ENCODE measurements at places on chromosomes 5 and 9.

DNA sequence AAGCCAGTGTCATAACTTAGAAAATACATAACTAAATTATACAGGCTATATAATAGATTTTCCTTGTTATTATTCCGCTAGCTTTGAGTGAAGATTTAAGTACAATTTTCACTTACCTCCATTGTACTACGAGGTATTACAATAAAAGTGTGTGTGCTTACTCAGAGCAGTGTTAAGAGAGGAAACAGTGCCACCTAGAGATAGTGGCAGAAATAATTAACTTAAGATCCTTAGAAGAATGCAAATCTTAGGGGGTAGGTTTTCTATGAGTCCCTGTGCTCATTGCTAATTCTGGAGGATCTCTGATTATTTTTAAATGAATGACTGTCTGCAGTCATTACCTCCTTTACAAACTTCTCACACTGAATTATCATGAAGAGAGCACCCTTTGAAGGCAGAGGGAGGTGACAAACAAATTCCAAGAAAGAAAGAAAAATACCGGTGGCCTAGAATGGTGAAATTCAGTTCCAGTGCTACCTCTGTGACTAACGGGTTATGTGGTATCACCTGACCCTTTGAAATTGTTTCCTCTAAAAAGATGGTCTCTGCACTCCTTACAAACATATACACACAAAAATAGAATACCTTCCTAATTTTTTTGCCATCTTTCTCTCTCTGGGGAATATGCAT, 379.8 kb downstream of the TRIM36 start:
- DNase-seq = no peak

GRCh38 chr5:149837680-149838269, 106.8 kb downstream of the PDE6A start:
- no peak for DNase-seq

GRCh38 chr5:92559781-92560180, 1021.2 kb downstream of the NR2F1-AS1 start:
- DNase-seq = no peak

DNA sequence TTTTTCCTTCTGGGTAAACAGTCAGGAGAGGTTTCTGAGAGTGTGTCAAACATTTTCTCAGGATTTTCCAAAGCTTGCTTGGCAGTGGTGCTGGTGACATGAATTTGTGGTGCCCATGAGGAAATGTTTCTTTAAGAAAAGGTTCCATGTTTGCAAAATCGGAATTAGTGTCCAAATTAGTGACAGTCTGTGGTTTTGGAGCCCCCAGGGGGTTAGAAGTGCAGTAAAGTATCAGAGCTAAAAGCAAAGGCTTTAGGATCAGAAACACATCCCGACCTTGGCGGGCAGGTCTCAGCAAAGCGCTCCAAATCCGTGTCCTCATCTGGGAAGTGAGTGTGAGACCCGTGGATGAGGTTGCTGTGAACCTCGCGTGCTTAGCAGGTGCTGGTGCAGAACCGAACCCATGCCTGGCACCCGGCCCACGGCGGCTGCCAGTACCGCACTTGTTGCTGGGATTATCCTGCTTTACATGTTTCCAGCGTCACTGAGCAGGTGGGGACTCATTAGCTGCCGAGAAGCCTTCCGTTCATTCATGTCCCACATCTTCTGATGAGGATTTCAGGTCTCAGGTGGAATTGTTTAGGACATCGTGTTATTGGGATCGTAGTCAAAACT, 70.8 kb upstream of the COL5A1 start:
- no peak for DNase-seq

DNA sequence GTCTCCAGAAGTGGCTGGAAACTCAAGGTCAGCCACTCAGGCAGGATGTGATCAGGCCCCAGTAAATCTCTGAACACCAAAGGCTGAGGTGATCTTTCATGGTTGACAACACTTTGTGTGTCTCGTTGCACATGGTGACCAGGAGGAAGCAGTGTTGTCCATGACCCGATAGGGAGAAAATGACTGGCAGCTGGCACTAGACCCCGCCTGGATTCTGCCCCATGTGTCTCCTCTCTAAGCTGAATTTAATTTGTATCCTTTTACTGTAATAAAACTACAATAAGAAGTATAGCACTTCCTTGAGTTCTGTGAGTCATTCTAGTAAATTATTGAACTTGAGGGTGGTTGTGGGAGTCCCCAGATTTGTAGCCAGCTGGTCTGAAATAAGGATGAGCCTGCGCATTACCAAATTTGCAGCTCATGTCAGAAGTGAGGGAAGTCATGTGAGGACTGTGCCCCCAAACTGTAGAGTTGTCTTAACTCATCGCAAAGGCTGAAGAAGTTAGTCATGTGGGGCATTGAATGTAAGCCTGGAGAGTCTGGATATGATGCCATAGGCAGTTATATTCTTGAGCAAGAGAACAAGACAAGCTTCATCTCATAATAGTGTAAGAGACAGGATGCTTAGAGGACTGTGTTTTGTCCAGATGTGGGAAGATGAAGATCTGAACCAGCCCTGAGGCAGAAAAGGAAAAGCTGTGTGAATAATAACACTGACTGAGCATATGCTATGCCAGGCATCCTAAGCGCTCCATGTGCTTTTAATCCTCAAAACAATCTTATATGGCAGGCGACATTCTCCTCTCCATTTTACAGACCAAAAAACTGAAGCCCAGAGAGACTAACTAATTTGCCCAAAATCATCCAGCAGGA, 55.9 kb downstream of the TMEM215 start:
- DNase-seq = no peak

DNA sequence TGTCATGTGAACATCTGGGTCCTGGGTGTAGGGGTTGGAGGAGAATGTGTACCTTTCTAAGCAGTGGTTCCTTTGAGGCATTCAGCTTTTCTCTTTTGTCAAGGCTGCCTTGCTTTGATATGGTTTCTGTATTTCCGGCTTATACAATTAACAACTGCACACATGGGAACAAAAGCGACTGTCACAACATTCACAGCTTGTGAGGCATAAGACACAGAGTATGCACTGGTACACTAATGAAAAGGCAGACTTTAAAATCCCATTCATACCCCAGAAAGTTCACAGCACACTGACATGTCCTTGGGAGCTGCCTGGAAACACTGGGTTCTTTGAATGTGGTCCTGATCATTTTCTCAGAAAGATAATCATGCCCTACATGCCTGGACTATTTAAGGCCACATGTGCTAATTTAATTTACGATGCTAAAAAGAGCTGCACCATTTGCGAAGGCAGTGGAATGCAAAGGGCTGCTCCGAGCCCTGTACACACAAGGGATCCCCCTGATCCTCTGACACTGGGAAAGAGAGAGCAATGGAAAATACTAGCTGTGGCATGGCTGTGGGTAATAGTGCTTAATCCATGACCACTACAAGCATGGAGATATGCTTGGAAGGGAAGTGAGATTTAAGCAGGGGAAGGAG, 131.8 kb downstream of the EFNA5 start:
- DNase-seq = no peak

- no peak for DNase-seq
These were observed 65.9 kb downstream of the SHOC1 start for GRCh38 chr9:111728617-111729366.

DNA sequence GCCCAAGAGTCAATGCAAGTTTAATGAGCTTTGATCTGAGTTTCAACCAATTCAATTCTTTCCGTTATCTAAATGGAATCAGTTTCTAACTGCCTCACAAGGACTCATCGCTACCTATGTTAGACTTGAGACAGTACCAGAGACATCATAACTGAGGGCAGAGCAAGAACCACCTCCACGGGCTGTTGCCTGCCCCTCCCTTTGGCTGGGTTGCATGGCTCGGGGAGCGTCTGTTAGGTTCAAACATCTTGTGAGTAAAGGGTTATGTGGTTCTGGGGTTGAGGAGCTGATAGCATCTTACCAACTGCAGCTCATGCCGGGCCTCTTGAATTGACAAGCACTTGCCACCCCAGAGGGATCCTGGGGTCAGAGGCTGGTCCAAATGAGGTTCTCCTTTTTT, 457.9 kb downstream of the ENC1 start:
- DNase-seq = no peak

GRCh38 chr9:89295400-89295799, 15.6 kb upstream of the CKS2 start:
- DNase-seq = no peak

GRCh38 chr5:95424526-95424925, 33.4 kb downstream of the FAM81B start:
- no peak for DNase-seq

DNA sequence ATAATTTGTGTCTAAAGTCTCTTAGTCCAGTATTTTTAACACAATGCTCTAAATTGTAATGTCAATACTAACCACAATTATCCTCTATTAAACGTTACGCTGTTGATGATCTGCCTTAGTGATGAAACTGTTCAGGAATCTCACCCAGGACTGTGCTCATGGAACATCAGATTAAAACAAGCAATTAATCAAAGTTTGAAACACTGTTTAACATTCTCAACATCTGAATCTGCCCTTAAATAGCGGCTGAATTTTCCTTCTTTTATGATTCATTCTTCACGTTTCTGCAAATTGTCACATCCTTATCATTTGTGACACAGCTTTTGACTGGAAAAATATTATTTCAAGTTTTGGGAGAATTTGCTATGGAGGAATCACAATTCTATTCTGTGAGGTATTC, 113.8 kb downstream of the MARCHF11 start:
- DNase-seq = no peak

DNA sequence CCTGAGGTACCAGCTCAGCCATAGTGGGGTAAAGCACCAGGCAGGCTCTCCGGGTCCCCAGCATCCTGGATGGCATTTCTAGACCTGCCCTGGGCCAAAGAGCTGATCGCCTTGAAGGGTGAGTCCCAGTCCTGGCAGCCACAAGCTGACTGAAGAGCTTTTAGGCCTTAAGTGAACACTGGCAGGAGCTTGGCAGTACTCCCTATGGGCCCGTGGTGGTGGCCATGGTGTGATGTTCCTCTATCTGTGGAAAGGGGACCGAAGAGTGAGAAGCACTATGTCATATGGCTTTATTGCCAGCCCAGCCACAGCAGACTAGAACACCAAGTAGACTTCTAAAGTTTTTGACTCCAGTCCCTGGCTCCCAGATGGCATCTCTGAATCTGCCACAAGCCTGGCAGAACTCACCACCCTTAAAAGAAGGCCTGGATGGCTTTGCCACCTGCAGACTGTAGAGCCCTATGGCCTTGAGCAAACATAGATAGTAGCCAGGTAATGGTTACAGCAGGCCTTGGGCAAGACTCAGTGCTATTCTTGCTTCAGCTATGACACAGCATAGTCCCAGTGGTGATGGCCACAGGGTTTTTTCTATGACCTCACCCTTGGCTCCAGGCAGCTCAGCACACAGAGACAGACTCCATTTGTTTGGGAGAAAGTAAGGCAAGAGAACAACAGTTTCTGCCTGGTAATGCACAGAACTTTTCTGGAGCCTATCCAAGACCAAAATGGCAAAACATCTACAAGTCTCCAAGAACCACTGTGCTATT, 801.5 kb upstream of the DMAC1 start:
- DNase-seq = no peak

DNA sequence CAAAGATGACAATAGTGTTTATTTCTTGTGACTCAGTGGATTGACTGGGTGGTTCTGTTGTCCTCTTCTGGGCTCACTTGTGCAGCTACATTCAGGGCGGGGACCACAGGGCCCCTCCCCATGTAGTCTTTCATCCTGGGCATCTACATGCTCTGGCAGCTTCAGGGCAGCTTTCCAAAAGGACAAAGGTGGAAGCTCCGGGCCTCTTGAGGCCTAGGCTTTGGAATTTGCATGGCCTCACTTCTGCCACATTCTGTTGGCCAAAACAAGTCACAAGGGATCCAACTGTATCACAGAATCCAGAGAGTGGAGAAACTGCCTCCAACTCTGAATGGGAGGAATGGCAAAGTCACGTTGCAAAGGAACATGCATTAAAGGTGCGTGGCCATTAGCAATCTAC, 64.3 kb downstream of the ARHGAP26 start:
- no peak for DNase-seq

DNA sequence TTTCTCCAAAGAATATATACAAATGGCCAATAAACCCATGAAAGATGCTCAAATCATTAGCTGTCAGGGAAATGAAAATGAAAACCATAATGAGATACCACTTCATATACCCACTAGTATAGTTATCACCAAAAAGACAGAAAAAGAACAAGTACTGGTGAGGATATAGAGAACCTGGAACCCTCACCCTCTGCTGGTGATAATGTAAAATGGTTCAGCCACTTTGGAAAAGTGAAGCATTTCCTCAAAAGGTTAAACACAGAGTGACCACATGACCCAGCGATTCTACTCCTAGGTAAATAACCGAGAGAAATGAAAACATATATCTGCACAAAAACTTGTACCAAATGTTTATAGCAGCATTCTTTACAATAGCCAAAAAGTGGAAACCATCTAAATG, 72.0 kb downstream of the HSD17B3 start:
- no peak for DNase-seq

- DNase-seq = no peak
These were observed 69.9 kb downstream of the TRIM32 start for GRCh38 chr9:116757030-116757429.

GRCh38 chr9:3696368-3696767, 170.6 kb upstream of the RFX3 start:
- no peak for DNase-seq

DNA sequence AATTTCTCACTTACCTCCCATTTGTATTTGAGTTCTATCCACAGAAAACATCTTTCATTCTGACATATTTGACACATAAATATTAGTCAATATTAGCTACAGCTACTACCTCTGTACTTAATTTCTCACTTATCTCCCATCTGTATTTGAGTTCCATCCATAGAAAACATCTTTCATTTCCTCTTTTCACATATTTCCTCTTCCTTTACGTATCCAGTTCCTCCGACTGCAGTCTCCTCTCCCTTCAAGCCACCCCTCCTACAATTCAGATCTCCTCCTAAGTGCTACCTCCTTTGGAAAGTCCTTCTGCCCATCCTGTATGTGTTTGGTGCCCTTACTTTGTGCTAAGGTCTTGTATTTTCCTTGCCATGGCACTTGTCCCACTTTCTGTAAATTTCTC, 1.6 kb downstream of the SREK1IP1 start:
- DNase-seq = no peak

- no peak for DNase-seq
These were observed 23.2 kb downstream of the FGD3 start for GRCh38 chr9:92970467-92970923.

GRCh38 chr5:155103146-155103545, 89.6 kb downstream of the KIF4B start:
- DNase-seq = no peak

DNA sequence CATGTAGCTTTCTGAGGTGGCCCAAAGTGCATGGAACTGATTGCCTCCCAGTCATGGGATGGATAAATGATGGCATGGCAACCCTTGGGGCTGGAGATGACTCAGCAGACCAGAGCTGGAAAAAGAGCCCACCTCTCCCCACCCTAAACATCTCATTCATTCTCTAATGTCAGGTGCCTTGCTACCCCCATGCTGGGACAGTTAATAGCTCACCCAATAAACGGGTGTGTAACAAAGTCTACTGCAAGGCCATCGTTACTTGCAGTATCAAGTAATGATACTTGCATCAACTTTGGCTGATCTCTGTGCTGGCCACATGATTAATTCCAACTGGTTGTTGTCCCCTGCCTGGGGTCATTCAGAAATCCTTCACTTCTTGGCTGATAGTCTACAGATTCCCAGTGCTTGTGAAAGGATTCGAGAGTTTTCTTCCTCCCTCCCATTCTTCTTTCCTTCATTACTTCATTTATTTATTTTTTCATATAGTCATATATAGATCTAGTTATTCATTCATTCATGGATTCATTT, 122.8 kb upstream of the TRIM32 start:
- no peak for DNase-seq

Measured in stimulated activated CD8-positive, alpha-beta memory T cell treated with anti-CD3 and anti-CD28 coated beads, Interleukin-4, amount 100 ng/mL, for 1 hour (primary cell).